Activated CD4-positive, alpha-beta T cell treated with anti-CD3 and anti-CD28 coated beads, Interleukin-2, amount 10 ng/mL, durations not matched to agents 7 days and 5 days (primary cell): ENCODE measurements at places on chromosomes 2 and 18. TPM values are rescaled to one million over a fixed set of nuclear protein-coding genes. Genes with fewer than 3 reads are reported as not detected.
A peak's percentile ranks its signal among the peaks of the same experiment; 100 is the strongest.

- no peak for DNase-seq
These were observed 1100.4 kb upstream of the SLC39A10 start for GRCh38 chr2:194556629-194557028.

GRCh38 chr2:28991021-28991420, 9.9 kb downstream of the TOGARAM2 start:
- DNase-seq, result no peak

Gene PPIG
- total RNA-seq, result 53.4 TPM

- DNase-seq, result no peak
These were observed 179.6 kb downstream of the KLHL29 start for GRCh38 chr2:23564615-23564960.

DNA sequence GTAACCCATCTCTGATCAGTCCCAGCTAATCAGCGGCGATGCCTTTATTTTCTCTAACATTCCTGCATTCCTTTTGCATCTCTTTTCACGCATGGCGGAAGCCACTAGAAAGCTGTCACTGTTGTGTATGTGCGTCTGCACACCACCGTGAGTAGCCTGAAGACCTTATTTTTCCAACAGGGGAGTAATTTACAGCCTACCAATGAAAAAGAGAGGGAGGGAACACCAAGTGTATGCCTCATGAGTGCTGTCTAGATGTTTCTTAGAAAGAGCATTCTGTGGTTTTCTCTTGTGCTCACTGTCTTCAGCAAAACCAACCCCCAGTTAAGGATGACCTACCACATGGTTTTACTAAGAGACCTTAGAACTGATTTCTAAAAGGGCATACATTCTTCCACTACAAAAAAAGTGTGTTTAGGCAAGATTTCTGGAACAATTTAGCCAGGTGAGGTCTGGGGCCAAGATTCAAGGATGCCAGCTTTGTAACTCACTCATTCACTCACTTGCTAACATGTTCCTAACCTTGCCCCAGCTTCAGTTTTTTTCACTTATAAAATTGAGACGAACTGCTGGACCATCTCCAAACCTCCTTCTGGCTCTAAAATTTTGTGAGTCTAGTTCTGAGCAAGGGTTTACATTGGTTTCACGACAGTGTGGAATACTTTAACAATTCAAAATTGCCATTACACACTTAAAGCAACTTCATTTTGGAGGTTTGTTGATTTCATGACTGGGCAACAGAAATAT, 51.4 kb downstream of the BCL2 start:
- DNase-seq, result peak; percentile 14

DNA sequence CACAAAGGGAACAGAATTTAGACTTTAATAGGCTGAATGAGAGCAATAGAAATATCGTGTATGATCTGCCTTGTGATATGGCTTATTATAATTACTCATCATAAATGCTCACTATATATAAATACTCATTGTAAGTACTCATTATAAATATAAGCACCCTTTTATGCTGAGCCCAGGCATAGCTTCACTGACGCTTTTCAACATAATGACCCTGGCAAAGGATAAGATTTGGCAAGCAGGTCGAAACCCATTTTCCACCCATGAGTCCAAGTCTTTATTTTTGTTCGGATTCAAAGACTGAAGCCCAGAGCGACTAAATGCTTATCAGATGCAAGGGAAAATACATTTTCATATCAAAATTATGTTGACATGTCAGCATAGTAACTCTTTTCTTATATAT, 500.4 kb downstream of the SLC4A3 start:
- DNase-seq, result no peak

- no peak for DNase-seq
These were observed 20.1 kb downstream of the BCL11A start for GRCh38 chr2:60533101-60534051.

GRCh38 chr2:85929096-85930050, 40.6 kb upstream of the ST3GAL5 start:
- no peak for DNase-seq

Gene IGFBP5
- total RNA-seq, result not detected

- no peak for DNase-seq
These were observed 90.3 kb upstream of the SNTG2 start for GRCh38 chr2:860259-860855.
